ENCODE measurements at places on chromosomes 6 and 20.

DNA sequence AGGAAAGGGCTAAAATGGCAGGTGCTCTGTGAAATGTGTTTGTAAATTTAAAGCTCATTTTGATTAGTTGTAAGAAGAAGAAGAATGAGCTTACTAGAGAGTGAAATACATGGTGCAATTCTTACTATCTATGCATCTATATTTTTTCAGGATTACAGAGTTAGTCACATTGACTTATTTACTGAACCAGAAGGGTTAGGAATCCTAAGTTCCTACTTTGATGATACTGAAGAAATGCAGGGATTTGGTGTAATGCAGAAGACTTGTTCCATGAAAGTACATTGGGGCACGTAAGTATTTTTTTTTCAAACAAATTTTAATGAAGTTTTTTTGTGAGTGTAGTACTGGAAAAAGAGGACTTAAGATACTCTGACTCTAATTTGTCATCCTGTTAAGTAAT lies 99.3 kb downstream of the RTN4IP1 start:
- no peak for DNase-seq

DNA sequence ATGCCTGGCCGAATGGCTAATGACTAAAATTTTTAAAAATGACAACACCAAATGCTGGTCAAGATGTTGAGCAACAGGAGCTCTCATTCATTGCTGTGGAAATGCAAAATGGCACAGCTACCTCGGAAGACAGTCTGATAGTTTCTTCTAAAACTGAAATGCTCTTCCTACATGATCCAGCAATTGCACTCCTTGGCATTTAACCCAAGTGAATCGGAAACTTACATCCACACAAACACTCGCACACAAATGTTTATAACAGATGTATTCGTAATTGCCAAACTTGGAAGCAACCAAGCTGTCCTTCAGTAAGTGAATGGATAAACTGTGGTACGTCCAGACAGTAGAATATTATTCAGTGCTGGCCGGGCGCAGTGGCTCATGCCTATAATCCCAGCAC lies 56.4 kb upstream of the NCOA3 start:
- DNase-seq, result no peak

DNA sequence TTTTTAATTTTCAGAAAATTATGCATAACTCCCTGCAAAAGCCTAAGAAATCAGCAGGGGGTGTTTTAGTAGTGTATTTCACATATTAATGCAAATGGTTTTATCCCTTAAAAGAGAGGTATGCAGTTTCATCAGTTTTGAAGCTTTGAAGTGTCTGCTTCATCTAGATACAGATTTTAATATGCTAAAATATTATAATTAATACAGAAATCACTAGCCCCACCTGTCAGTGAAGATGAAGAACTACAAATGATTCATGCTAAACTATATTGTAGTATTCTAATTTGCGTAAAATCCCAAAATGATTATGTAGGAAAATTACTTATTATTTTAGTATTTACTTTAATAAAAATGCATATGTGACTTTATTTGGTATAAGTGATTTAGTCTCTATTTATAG lies 2.9 kb upstream of the TFB1M start:
- no peak for DNase-seq

GRCh38 chr6:142857796-142858555 lies 87.0 kb downstream of the HIVEP2 start:
- no peak for DNase-seq

DNA sequence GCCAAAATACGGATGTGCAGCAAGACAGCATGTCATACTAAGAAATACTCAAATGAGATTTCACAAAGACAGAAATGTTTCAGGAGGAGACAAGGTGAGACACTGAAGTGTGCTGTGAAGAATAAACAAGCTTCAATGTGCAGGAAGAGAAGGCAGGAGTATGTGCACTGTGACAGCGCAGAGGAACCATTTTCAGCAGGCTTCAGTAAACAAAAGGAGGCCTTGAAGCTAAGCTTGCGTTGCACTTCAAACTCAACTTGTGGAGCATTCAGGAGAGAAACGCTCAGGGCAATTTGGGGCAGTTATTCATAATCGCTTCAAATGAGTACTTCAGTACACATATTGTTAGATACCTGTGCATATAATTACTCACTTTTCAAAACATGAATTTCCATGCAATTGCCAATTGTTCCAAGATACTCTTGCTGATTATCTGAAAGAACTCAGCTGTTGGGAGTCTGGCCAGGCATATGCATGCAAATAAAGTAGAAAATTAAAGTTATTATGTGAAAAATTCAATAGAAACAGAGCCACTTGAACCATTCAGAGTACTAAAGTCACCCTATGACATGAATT lies 234.2 kb upstream of the OPRM1 start:
- DNase-seq, result no peak

DNA sequence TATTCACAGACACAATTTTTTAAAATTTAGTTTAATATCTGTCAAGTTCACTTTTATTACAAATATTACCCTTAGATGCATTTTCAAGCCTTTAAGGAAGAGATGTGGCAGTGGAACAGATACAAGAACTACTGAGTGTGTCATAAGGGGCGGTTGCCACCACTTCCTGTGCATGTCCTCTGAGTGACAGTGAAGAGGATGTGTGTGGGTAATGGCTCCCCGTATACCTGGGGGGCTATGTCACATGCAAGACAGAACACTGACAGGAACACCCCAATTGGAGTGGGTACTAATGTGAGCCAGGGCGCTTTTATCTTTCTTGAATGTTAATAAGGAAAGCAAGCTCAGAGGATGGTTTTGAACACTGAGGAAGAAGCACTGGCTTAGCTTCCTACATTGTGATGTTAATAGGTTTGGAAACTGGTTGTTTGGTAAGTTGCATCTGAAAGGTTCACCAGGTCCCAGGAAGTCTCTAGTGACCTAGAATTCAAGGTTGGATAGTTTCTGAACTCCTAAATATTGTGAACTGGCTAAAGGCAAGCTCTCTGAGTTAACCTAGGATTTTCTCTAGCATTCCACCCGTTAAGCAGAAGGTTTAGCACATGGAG lies 83.4 kb upstream of the ASF1A start:
- no peak for DNase-seq

Data from LoVo (cell line).